ENCODE measurements at places on chromosomes 3 and 15.

DNA sequence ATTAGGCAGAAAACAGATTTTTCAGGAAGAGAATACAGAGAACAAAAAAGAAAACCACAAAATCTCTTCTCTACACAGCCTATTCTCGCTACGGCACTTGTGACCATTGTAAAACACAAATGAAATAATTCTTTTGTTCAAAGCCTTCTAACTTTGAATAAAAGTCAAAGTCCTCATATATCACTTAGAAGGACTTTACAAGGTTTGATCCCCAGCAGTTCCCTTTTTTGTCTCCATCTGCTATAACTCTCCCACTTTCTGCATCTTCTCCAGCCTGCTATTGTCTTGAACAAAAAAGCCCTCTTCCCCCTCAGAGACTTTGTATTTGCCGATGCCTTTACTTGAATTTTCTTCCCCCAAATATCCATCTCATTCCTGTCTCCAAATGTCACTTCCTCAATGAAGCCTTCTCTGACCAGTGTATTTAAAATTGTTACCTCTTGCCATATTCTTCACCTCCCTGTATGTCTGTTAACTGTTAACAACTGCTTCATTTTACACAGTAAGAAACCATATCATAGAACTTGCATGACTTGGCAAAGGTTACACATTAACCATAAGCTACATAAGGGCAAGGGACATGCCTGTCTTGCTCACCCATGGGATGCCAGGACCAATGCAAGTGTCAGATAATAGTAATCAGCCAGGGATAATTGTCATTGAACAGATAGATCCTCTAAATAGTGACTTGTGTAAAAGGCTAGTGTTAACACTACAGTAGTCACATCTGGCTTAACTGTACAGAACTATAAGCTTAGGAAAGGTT is 122.4 kb downstream of the CBLB start:
- no peak for DNase-seq

- no peak for DNase-seq
These were observed 15.4 kb upstream of the OXTR start for GRCh38 chr3:8784676-8785435.

- DNase-seq, result peak; percentile 70
These were observed 67.6 kb downstream of the FNDC3B start for GRCh38 chr3:172106989-172107388.

- DNase-seq, result peak; percentile 58
These were observed 6.1 kb downstream of the ERICH6 start for GRCh38 chr3:150697646-150698045.

All from M059J (cell line).